Chondrocyte (in vitro differentiated cells): ENCODE measurements at places on chromosomes 6 and 20.

GRCh38 chr6:7535498-7535897, 6.0 kb upstream of the DSP start:
- DNase-seq: no peak

GRCh38 chr6:97215157-97215769, 67.8 kb downstream of the MMS22L start:
- no peak for DNase-seq

DNA sequence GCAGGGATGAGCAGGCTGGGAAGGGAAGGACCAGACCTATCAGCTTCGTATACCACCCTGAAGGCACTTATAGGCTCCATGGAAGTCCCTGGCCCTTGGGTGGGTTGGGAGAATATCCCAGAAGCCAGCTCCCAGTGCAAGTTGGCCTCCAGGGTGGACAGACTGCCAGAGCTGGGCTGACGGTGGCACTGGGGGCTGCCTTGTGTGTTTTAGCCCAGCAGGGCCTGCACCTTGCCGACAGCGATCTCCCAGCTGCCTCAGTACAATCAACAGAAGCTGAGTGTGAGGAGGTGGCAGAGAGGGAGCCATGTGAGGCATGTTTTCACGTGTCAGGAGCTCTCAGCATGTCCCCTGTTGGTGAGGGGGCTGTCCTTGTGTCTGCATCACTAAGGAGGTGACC, 159.5 kb downstream of the VEGFA start:
- no peak for DNase-seq

DNA sequence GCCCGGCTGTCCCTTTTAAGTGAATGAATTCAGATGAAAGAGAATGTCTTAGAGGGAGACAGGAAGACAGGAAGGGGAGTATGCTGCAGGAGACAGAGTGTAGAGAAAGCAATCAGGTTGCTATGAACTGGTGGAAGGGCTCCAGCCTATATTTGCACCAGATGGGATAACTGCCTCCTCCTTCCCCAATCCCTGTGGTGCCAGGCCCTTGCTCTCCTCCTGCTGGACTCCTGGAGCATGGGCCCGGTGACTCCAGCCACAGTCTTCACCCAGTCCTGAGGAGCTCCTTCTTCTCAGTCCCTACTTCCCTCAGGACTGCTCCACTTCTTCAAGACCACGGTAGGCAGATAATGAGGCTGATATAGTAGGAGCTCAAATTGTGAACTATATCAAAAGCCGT, 91.8 kb downstream of the TMEM200A start:
- no peak for DNase-seq

DNA sequence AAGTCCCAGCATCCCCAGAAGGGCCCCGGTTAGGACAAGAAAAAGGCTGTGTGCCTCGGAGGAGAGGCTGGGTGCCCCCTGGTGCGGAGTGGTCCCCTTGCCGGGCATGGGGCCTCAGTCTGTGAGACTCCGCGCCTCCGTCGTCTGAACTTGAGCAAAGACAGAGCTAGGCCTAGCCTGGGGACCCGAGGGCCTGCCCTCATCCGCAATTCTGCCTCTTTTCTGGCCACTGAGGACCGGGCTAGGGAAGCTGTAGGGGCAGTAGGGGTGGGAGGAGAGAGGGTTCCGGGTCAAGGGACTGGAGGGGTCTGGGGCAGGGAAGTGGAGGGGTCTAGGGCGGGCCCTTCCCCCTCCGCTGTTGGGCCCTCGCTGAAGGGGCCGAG, 550 bp upstream of the HSPA12B start:
- peak; percentile 82 for DNase-seq

DNA sequence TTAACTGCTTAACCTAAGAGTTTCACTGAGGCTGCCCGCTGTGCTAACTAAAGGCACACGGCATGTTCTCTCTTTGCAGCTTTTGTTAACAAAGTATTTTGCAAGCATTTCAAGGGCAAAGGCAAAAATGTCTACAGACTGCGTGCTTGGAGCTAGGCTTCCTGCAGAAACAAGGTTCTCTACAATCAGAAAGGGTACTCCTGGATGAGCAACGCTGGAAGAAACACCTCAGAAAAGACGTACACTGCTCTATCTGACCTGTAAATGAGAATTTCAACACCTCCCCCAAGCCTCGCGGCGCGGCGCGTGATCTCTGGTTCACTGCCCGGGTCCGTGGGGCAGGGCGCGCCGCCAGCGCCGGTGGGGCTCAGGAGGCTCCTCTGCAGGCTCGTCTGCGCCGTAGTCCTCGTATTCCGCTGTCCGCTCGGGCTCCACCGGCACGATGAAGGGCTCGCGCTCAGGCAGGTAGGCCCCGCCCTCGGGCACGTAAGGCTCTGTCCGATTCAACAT, 120.9 kb downstream of the COL12A1 start:
- DNase-seq: peak; percentile 90

DNA sequence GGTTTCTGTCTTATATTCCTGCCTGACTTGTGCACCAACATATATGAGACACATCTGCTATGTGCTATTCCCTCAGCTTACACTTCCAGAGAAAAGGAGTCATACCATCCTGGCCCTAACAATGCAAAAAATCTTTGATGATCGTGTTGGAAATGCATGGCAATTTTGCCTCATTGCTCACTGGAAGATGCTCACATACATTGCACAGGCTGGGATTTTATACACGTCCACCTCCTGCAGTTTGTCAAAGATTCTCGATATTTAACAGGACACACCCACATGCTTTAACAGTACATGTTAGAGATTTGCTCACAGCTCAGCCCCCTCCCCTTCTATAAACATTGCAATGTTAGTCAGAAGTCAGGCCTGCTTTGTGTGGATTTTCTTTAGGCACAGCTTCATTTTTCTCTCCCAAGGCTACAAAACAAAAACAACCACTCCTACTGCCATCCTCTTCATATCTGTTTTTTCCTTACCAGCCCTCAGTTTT, 66.1 kb downstream of the ADGB start:
- no peak for DNase-seq

DNA sequence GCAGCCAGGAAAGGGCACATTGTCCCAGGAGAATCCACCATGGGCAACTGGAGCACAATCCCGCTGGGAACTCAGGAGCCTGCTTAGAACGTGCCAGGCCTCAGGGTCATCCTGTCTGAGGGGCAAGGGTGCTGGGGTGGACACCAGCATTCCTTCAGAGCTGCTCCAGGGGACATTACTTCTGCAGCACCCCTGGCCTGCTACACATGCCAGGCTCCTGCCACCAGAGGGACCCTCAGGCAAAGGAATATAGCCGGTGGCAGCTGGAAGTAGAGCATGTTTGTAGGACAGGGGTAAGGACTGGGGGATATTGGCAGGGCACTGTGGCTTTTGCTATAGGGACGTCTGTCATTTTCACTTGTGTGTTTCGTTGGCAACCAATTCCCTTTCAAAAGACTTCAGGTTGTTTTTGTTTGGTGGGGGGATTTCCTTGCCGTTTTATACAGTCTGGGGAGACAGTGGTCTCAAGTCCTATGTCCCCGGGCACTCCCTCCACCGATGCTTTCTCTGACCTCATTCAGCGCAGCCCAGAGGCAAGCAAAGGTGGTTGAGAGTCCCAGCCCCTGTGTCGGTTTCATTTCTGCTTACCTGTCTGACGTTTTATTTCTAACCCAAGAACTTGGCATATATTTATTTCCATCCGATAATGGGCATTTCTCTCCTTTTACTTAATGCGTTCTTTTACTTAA, 130.8 kb downstream of the JPH2 start:
- peak; percentile 68 for DNase-seq

DNA sequence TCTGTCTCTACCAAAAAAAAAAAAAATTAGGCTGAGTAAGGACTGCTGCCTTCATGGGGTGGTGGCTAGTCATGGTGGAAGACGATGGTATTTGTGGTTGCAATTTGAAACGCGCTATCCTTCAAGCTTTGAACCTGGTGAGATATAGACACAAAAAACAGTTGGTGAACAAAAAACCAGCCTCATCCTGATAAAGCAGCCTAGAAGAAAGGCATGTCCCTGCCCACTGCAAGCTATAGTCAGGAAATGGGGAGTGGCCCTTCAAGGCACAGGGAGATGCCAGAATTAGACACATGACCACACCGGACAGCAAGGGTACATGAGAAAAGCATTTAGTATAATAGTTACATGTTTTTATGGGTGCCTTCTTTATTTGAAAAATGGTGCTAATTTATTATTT, 193.6 kb downstream of the NFATC2 start:
- no peak for DNase-seq

- DNase-seq: no peak
Measured at GRCh38 chr6:14986370-14986769, 259.5 kb upstream of the JARID2 start.

GRCh38 chr6:26211963-26212362, 124.7 kb downstream of the HFE start:
- DNase-seq: no peak

DNA sequence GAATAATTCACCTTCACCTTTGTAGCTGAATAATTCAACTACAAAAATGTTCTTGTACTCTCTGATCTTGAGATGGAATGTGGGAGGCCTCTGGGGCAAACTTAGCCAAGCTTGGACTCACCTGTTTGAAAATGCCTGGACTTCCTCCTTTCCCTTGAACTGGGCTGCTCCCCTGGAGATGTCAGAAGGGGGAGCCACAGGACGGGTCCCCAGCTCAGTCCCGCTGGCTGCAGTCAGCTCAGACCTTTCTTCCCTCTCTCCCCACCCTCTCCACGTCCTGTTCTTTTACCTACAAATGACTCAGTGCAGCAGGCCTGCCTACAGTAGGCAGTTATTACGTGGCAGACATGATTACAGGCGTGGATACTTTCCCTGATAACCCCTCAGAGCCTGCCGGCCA, 131.5 kb upstream of the RALGAPA2 start:
- DNase-seq: no peak
